ENCODE measurements at places on chromosomes 4 and X.
A peak's percentile ranks its signal among the peaks of the same experiment; 100 is the strongest.

GRCh38 chr4:35125995-35126712 is 1118.2 kb downstream of the ARAP2 start:
- no peak for DNase-seq

DNA sequence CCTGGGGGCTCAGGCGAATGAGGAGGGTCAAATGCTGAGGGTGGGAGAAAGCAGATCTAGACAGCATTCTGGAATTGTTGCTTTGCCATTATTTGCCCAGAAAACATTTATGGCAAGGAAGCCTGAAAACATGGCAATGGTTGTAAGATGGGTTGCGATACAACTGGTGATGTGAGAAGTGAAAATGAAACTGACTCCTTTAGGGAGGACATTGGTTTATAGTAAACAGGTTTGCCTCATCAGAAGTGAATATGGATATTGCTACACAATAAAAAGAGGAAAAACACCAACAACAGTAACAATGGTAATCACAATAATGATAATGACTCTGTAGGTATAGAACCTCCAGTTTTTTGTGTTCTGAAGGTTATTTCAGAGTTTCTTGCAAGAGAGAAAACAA is 107.0 kb upstream of the TBC1D9 start:
- no peak for DNase-seq

GRCh38 chrX:132591719-132592275 is 103.0 kb upstream of the MBNL3 start:
- no peak for DNase-seq

DNA sequence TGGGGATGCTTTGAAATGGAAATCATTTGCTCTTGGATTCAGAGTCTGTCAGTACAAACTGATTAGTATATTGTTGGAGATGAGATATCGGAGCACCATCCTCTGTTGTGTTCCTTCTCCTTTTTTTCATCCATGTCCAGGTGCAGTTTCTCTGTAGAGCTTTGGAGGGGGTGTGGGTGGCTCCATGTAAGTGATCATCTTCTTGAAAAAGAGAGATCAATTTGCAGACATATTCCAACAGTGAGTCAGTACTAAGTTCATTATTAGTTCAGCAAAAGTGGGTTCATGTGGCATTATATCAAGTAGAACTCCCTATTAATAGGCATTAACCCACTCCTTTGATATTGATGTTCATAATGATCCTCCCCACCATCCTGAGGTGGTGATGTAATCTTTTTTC is 18.9 kb downstream of the FRAS1 start:
- DNase-seq = no peak

- DNase-seq = no peak
Observed at GRCh38 chr4:3765271-3766035, 732 bp upstream of the ADRA2C start.

DNA sequence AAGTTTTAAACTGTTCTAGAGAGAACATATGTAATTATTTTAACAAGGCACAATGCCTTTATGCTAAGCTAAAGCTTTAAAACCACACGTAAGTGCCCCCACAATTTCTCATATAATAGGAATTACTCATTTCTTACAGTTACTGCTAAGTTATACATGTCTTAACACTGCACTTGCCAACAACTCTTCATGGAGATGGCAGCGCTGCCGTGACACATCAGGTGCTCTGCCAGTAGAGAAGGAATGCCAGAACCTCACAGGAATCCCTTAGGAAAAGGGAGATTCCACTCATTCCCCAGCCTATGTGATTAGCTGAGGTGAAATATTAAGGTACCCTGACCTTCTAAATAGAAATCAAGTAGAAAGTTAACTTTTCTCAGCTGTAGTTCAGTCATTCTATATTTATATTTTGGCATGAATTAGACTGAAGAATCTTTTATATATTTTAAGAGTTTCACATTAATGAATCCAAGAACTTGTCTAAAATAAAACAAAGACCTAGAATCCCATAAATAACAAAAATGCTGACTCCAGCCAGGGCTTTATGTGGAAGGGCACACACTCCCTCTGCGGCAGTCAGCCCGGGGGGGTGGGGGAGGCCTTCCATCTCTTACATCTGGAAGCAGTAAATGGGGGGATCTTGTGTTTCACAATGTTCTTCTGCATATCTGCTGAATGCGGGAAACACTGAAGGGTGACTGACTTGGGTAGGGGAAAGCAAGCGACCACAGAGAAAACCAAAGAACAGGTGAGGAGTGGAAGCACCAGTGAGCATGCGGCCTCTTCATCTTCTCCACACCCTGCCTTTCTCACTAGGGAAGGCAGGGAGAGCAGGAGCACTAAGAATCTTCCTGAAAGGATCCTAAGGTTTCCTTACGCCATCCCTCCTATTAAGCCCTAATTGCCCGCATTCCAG is 23.7 kb downstream of the ACSL1 start:
- no peak for DNase-seq

GRCh38 chr4:17252131-17252530 is 259.8 kb downstream of the QDPR start:
- no peak for DNase-seq

DNA sequence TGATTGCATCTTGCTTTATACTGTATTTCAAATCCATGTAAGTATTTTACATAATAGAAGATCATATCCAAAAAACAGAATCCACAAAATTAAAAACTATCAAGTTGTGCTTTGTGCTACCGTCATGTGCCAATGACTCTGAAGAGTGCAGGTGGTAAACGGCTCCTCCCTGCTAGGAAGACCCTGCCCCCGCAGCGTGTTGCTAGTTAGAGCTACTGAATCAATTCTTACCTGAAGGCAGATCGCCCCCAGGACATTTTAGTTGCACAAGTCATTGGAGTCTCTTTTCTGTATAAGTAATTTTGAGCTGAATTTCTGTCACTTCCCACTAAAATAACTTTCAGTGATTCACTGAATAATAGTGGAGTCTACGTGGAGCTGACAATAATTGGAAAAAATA is 599.5 kb upstream of the ZFP42 start:
- no peak for DNase-seq

- DNase-seq = no peak
Observed at GRCh38 chrX:68762766-68763165, 66.1 kb upstream of the EFNB1 start.

DNA sequence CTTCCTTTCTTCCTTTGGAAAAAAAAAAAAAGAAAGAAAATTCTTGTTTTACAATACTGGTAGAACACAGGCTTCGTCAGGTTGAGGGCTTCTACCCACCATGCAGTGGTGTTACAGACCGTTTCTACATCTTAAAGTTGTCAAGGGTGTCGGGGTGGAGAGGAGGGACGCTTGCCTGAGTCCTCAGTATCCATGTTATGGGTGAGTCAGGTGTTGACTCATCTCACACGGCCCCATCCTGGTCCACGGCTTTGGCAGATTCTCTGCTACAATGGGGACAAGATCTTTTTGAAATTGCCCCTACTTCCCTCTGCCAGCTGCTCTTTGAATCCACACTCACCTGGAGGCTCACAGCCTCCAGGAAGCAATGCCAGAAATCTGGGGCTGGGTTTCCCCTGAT is 310.3 kb upstream of the ZFP42 start:
- no peak for DNase-seq

GRCh38 chr4:173332963-173333657 is 1.0 kb downstream of the HMGB2 start:
- peak; percentile 56 for DNase-seq

DNA sequence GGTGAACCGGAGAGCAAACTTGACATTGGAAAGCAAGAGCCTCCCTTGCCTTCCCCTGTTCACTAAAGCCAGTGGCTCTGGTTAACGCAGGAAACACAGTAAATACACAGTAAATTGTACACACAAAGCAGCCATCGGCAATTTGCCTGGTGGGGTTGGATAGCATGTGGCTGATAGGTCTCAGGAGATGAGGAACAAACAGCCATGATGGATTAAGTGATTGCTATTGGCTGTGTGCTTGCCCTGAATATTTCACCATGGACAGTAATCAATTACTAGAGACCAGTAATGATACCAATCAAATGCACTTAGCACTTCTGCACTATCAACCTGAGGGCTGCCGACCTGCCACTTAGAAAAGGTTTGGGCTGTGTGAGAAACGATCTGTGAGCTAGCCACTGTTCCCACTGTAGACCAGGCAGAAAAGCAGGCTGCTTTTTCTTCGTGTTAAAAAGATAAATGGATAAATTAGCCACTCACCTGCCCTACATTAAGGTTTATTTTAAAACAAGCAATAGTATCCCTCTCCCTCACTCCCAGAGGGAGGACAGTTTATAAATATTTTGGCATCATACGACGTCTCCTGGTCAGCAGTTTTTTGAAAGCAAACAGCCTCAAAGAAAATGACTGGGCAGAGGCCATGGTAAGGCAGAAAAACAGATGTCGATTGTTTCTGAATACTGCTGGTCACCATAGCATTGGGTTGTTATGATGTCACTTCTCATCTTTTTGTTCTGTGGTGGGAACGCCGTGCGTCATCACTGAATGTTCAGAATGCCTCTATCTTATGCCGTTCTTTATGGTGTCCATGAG is 167.1 kb downstream of the MAML3 start:
- DNase-seq = no peak

DNA sequence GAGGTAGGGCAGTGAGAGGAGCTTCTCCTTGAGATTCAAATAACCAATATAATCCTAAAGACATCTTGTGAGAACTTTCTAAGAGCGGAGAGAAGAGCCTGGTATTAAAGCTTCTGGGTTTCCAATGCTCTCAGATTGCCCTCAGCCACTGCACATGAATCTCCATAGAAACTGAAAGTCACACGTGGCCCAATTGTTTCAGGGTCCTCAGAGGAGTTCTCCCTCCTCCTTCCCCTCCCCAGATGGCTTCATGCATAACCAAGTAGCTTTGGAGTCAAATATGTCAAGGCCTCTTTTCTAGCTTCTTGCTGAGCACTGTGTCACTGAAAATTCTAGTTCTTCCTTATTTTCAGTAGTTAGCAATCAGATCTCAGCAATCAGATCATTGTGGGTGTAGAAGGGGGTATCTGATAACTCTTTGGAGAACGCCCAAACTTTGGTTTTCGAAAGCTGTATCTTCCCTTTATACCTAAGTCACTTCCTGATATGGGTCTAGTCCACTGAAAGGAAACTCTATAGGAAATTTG is 2.2 kb downstream of the BTK start:
- DNase-seq = no peak

GRCh38 chrX:12973561-12974304 is 1.2 kb upstream of the TMSB4X start:
- DNase-seq = peak; percentile 74

DNA sequence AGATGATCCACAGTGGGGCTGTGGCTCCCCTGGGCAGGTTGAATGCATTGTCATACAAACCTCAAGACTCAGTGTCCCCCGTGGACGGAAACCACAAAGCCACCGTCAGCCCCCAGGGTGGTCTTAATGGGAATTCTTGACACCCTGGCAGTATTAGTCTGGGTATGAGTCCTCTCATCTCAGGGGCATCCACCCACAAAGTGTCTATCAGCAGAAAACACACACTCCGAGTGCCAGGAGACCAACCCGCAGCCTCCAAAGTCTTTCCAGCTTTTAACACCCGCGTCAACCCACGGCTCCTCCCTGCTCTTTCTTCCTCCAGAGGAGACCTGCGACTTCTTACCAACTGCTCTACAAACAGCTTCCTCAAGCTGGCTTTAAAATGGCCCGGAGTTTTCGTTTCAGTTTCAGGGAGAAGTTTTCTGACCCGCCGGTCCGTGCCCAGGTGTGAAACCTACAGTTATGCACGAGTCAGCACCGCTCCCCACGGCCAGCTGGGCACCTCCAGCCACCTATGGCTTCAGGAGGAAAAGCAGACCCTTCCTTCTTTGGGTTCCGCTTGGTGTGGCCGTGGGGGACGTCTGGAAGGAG is 14.4 kb upstream of the ASMTL start:
- DNase-seq = peak; percentile 48

- no peak for DNase-seq
Observed at GRCh38 chrX:2705046-2705832, 14.1 kb downstream of the CD99 start.

GRCh38 chrX:74458736-74459135 is 37.4 kb downstream of the SLC16A2 start:
- DNase-seq = no peak

- no peak for DNase-seq
Observed at GRCh38 chr4:117164338-117164737, 79.0 kb upstream of the TRAM1L1 start.

GRCh38 chrX:153928846-153929245 is 2.8 kb upstream of the ARHGAP4 start:
- DNase-seq = no peak

GRCh38 chr4:76709772-76710090 is 188.2 kb downstream of the SOWAHB start:
- DNase-seq = no peak

DNA sequence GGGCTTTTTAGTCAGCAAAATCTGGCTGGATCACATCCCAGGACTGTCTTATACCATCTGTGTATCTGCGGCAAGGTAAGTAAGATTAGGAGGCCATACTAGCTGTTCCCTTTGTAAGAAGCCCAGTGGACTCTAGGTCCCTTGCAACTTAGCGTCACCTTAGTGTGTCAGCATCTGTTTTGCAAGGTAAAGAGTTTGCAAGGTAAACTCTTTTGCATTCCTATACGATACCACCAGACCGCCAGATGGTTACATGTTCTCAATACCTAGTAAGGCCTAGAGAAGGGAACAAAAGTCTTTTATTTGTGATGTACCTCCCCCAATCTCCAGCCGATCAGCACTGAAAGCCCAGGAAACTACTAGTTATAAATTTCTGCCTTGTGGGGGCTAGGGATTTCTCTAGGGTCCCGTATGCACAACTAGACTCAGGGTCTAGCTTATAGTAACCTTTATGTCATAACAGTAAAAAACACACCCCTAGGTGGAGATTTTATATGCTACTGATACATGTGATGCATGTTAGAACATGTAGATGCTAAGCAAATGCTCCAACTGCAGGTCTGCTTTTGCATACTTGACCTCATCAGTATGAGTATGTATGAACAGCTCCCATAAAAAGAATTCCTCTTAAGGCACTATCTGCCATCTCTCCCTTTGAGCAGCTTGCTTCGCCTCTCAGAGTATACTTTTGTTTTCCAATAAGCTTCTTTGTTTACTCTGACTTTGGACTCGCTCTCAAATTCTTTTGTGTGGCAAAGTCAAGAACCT is 78.4 kb downstream of the KCNIP4 start:
- no peak for DNase-seq

- DNase-seq = no peak
Observed at GRCh38 chr4:101693842-101694398, 96.6 kb upstream of the BANK1 start.

DNA sequence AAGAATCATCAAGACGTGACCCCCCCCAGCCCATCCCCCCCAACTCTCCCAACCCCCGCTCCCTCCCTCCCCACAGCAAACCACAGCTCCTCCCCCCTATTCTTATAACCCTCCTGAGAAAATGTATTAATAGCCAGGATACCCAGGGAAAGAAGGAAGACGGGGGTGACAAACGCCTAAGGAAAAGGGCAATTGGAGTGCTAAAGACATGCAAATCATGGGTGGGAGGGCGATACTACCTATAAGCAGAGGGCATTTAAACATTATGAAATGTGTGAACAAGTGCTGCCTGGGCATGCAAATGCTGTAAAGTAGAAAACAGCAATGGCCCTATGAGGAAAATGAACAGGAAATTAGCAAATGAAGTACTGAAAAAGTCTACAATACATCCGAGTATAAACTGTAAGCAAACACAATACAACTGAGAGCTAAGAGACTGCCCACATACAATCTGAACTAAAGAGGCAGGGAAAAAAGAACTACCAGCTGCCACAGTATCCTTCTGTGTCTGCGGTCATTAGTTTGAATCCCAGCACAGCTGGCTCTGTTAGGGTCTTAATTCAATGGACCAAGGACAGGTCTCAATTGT is 2.4 kb downstream of the CXXC4 start:
- no peak for DNase-seq
